ENCODE measurements at places on chromosomes 7 and 10.

- no peak for DNase-seq
Observed at GRCh38 chr7:33959676-33960075, 54.3 kb downstream of the BMPER start.

DNA sequence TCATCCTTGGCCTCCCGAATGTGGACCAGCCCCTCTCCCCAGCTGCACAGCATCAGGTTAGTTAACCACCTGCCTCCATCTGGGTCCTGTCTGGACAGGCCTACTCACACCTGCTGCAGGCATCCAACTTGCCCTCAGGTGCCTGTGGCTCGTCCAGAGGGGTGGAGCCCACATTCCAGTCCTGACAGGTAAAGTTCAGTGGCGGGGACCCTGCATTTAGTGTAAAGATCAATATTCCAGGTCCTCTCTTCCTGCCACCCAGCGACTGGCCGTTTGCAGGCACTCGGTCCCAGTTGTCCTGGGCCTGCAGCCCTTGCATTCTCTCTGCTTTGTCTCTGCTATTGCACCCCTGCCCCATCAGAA is 15.0 kb downstream of the HTRA1 start:
- no peak for DNase-seq

DNA sequence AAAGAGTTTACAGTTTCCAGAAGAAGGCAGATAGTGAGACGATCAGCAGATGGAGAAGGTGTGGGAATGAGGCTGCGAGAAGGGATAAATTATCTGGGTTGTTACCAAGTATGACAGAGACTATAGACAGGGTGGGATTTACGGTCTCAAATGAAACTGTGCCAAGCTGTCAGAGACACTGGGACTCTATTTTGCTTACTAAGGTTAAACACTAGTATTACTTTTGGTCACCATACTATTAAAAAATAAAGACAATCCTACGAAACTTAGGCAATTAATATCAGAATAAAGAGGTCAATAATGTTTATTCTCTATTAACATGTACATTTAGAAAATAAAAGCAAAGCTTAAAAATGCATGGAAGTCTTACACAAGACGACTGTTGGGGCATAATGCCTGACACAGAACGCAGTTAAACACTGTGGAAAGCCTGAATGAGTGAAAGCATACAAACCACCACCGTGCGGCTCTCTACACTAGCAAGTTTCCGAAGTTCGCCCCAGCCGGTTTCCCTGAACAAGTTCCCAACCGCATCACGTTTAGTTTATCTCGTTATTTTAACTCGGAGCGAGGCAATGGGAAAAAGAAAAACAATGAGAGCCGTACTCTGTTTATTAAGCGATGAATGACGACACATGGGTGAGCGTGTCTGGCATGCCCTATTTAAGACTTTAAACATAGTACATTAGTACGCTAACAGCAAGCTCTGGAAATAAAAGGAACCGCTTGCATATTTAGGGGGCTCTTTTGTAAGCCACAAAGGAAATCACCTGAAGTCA is 909 bp upstream of the CC2D2B start:
- no peak for DNase-seq

GRCh38 chr7:98541101-98541500 is 76.0 kb upstream of the NPTX2 start:
- DNase-seq = no peak

DNA sequence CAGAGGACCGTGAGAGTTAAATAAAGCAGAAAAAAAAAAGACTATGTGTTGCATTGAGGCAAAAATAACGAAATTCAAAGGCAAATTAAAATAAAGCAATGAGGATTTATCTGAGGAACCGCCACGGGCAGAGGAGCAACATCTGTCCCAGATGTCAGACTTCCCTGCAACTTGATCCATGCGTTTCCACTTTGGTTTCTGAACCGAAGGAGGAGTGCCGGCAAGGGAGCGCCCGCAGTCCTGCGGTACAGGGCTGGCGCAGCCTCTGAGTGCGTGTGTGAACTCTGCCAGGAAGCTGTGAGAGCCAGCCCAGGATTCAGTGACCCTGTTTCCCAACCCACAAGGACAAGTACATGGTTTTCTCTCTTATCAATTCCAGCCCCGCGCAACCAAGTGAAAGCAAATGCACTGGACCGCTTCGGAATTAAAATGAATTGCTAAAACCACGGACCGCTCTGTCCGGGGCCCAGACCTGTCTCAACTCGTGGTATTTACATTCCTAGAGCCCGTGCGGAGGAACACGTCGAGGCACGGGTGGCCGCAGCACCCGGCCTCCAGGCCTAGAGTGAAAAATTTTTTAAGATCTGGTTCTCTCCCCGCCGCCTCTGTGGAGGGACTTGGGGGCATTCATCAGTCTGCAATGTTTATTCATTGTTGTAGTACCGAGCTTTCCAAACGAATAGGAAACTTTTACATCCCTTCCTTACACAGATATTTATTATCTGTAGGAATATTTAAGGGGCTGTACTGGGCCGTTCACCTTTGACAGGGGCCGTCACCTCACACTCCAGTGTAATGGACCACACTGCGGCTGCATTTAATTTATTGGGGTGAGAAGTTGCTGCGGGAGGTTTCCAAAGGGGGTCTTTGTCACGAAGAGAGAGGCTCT is 291.5 kb upstream of the NFE2L3 start:
- DNase-seq = no peak

DNA sequence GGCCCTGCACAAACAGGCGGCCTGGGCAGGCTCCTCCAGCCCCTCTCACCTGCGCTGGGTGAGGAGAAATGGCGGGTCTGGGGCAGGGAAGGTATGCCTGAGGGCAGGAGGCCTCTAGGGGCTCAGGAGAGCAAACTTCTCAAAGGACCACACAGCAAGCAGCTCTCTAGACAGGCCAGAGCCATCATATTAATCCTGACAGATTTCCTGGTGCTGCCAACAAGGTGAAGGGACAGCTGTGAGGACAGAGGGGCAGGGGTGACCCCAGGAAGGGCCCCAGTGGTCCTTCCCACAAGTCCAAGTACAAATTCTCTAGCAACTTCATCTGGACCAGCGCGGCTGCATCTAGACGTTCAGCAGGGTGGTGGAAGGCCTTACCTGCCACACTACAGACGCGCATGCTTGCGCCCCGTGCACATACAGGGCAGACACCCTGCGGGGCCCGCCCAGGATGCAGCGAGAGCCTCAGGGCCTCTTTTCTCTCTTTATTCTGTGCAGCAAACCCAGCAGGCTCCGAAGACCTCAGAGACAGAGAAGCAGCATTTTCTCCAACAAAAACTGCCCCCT is 62.1 kb downstream of the ZRANB1 start:
- DNase-seq = no peak

DNA sequence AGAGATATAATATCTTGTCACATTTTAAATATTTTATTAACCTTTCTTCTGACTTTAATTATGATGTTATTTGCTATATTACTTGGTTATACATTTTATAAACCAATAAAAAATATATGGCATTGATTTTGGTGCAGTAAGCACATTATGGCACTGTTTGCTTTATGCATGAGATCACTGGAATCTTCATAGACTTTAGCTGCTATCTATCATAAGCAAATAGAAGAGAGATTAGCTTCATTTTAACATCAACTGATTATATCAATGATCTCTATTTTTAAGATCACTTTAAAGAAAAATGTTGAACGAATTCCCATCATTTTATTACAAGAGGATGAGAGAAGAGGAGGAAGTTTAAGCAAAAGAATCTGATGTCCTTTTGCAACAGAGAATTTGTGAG is 58.6 kb upstream of the CDK1 start:
- no peak for DNase-seq

GRCh38 chr7:106065575-106066500 is 46.3 kb downstream of the SYPL1 start:
- no peak for DNase-seq

- DNase-seq = no peak
Observed at GRCh38 chr7:37446371-37446770, 2.3 kb downstream of the ELMO1 start.

GRCh38 chr7:148084138-148084537 is 506.4 kb upstream of the C7orf33 start:
- peak; percentile 90 for DNase-seq

DNA sequence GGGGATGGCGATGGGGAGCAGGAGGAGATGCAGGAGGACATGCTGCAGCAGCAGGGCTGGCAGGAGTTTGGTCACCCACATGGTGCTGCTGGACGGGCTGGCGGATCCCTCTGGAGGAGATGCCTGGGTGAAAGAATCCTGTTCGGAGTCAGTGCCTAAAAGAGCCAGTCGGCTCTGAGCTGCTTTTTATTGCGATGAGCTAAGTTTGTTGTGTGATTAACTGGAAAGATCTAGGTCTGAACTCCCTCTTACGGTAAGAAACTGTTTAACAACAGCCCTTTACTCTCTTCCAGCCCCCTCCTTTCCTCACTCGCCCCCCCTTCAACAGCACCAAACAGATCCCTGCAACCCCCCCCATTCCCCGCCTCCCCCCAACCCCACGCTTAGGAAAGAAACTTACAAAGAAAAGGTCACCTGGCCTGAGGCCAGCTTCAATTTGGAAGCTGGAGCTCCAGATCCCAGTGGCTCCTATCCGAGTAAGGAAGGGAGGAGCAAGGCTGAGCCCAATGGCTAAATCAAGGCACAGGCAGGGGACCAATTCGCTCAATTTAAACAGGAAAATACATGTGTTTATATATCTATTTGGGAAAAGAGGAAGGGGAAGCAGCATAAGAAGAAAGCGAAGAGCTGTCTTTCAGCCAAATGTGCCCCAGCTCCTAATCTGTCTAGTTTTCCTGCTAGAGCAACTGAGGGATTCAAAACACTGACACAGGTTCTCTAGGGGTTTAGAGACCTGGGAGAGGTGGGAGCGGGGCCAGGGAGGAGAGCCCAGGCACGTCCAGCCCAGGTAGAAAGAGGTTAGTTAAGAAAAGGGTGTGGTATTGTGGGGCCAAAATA is at the start of gene HGF:
TSS of gene HGF (minus strand) at position 157 of the 837 bp plus-strand sequence. CDS start at position 81, 76 bp downstream.
- DNase-seq = no peak
